ENCODE measurements at places on chromosomes 1 and 21. TPM values are rescaled to one million over a fixed set of nuclear protein-coding genes. Genes with fewer than 3 reads are reported as not detected.

GRCh38 chr1:43009274-43009673 is 50.6 kb upstream of the SLC2A1 start:
- H3K27ac ChIP-seq: no peak overlapping the region
- H3K27me3 ChIP-seq: no peaks in the 10 kb centered on the region
- no peak overlapping the region for H3K4me3 ChIP-seq
- no peaks in the 10 kb centered on the region for H3K36me3 ChIP-seq
- DNase-seq: no peak

The OR10Z1 gene
- total RNA-seq: not detected

GRCh38 chr1:12769031-12769430 is 4.5 kb upstream of the PRAMEF12 start:
- no peaks in the 10 kb centered on the region for H3K27me3 ChIP-seq
- no peaks in the 10 kb centered on the region for H3K36me3 ChIP-seq
- no peak overlapping the region for H3K27ac ChIP-seq
- DNase-seq: no peak

- H3K4me1 ChIP-seq: no peaks in the 10 kb centered on the region
- no peak overlapping the region for H3K27ac ChIP-seq
- no peaks in the 10 kb centered on the region for H3K36me3 ChIP-seq
- no peaks in the 10 kb centered on the region for H3K27me3 ChIP-seq
- H3K4me3 ChIP-seq: no peak overlapping the region
These were observed 25.5 kb downstream of the CD58 start for GRCh38 chr1:116545359-116545705.

DNA sequence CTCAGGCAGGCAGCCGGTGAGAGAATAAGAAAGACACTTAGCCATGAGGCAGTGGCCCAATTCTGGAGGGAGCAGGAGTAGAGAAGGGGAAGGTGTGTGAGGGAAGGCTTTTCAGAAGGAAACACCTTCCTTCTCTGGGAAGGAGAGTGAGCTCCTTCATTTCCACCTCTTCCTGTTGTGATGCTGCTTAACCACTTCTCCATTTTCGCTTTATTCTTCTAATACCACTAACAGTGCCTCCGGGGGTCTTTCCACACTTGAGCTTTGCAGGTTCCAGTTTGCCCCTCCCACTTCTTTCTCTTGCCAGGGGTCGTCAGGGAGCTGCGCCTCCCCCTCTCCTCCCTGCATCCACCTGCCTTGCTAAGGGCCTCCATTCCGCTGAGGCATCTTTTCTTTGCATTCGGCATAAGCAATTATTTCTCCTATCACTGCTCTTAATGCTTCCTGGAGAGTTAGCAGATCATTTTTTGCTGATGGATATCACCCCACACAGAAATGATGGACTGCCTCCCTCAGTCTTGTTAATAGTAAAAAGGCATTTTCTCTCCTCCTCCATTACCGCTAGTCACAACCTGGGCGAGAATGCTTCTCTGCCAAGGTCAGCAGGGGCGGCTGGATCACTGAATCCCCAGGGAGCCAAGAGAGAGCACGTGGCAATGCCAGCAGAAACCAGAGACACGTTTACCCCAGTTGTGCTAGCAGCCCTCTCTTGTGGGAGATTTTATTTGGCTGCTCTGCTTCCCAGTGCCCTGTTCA is 74.8 kb downstream of the ELAVL4 start:
- H3K27ac ChIP-seq: no peak overlapping the region
- H3K4me3 ChIP-seq: no peak overlapping the region
- H3K4me1 ChIP-seq: no peaks in the 10 kb centered on the region
- no peaks in the 10 kb centered on the region for H3K36me3 ChIP-seq

- peaks cover 21% of the 10 kb centered on the region for H3K4me1 ChIP-seq
- no peak for DNase-seq
- H3K36me3 ChIP-seq: no peaks in the 10 kb centered on the region
- H3K4me3 ChIP-seq: no peak overlapping the region
- peaks cover 54% of the 10 kb centered on the region for H3K27me3 ChIP-seq
These were observed 1.3 kb upstream of the BLACAT1 start for GRCh38 chr1:205456868-205457745.

- no peak overlapping the region for H3K27ac ChIP-seq
- DNase-seq: no peak
These were observed 43.3 kb upstream of the HP1BP3 start for GRCh38 chr1:20830378-20830777.

GRCh38 chr1:17955302-17956285 is 152.0 kb upstream of the IGSF21 start:
- H3K4me1 ChIP-seq: no peaks in the 10 kb centered on the region
- H3K27ac ChIP-seq: no peak overlapping the region
- H3K27me3 ChIP-seq: peaks cover 8% of the 10 kb centered on the region
- H3K36me3 ChIP-seq: no peaks in the 10 kb centered on the region

DNA sequence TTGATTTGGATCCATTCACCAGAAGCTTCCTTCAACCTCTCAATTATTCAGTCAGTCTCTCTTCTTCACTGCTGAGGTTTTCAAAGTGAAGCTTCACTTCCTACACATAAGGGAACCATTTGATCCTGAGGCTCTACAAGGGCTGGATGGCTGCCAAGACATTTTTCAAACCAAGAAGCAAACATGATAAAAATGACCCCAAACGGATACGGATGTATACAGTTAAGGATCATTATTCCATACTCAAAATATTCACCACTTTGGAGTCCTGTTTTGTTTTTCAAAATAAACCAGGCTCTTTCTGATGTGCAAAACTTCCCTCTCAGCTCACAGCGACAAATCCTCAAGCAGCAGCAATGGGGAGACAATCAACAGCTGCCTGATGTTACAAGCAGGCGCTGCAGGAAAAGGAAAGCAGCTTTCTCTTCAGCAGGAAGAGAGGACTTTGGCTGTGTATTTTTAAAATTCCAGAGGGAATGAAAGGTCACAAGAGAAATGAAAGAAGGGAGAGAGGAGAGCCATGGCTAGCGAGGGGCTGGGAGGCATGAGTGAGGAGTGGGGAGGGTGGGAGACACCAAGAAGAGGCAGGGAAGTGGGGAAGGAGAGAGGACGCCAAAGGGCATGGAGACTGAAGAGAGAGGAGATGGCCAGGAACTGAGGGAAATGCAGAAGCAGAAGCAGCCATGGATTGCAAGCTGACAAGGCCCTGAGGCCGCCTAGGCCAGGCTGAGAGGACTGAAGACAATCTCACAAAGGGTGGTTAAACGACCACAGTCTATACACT is 145.4 kb downstream of the SLC45A1 start:
- no peak for DNase-seq
- H3K4me3 ChIP-seq: no peak overlapping the region
- H3K4me1 ChIP-seq: peaks cover 36% of the 10 kb centered on the region
- no peaks in the 10 kb centered on the region for H3K36me3 ChIP-seq
